ENCODE measurements at places on chromosomes 5 and 9.

DNA sequence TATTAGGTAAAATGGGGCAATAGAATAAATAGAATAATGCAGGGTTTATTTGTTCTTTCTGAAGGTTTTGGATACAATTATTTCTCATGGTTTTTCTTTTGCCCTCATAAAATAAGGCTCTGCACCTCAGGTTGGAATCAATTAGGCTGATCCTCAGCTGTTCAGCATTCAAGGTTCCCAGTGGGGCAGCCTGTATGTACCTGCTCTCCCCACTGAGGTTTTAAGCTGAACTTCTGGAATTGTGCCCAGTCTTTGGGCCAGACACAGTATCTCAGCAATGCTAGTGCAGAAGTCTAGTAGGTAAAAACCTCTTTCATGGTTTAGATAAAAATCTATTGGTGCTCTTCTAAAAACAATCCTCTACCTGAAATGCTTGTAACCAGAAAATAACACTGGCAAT lies 98.0 kb downstream of the EDIL3 start:
- DNase-seq, result no peak

DNA sequence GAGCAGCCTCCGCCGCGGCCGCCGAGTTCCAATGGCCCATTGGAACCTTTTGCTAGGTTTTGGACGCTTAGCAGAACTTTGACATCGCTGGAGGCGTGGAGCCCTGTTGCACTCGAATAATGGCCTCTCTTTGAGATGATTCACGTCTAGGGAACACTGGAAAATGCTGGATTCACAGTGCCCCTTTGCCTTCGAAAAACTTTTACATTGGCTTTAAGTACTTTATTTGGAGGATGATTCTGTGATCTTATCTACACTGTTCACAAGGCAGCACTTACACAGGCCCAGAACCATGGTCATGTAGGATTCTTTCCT lies 536 bp upstream of the PPIC start:
- no peak for DNase-seq

GRCh38 chr5:179731791-179732411 lies 721 bp upstream of the MAML1 start:
- peak; percentile 96 for DNase-seq

DNA sequence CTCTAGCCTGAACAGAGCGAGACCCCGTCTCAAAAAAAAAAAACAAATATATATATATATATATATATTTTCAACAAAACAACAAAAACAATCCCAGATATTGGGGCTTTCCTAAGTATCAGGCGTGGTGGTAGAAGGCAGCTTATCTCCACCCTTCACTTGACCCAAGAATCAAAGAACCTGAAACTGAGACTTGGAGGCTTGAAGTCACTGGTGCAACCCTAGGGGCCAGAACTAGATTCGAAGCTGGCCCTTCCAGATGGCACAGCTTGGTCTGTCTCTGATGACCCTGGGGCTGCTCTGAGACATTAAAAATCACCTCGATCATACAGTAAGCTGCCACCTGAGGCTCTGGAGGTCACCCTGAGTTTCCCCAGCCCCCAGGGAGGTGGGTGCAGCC lies 1.3 kb upstream of the KCNMB1 start:
- no peak for DNase-seq

- no peak for DNase-seq
Observed at GRCh38 chr9:31790720-31791119, 593.7 kb upstream of the ACO1 start.

DNA sequence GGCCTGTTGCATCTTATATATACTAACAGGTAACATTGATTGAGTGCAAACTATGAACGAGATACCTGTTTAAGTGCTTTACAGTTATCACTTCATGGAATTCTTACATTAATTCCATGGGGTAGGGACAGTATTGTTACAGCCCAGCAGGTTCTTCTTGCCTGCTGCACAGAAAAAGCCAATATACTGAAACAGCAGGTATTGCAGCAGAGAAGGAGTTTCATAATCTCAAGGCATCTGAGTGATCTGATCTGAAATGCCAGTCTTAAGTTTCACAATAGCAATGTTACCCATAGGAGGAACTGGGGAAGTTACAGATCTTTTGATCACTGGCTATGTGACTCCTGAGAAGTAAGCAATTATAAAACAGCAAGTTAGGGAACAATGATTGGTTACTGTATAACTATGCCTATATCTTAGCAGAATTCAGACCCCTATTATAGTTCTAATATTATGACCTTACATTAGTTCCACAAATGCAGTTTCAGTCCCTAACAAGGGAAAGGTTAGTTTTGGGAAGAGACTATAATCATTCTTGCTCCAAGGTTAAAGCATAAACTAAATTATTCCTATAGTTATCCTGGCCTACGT lies 126.5 kb upstream of the BNC2 start:
- DNase-seq, result no peak

GRCh38 chr5:136037001-136037705 lies 8.4 kb downstream of the TGFBI start:
- DNase-seq, result peak; percentile 71

All from AML-193 (cell line).